ENCODE measurements at places on chromosomes 2 and 18.

DNA sequence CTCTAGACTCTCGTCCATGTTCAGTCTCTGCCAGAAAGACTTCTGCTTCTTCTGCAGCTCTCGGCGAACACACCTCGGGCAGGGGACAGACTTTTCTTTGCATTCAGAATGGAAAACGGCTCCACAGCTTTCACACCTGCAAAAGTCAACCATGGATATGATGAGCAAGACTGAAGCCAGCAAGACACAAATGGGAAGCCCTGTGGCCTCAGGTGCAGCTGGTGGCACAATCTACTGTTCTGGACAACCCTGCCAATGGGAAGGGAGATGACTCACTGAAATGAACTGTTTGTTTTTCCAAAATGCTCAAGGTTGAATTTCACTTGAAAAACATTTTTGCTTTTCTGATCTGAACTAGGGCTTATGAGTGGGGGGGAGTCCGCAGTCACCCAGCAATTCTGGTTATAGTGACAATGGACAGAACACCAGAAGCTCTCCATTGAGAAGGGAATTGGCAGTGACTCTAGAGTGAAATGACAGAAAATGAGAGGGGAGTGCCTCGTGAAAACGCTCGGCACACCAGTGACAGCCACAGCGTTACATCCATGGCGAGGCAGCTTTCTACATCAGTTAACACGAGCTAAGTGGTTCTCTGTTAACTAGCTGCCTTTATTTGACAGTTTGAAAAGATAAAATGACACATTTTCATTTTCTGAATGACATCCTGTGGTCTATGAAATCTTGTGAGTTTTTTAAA is 58.8 kb upstream of the FZD5 start:
- no peak for DNase-seq

- no peak for DNase-seq
These were observed 249.7 kb downstream of the ETAA1 start for GRCh38 chr2:67646714-67647333.

- DNase-seq: no peak
These were observed 5.1 kb upstream of the LANCL1 start for GRCh38 chr2:210481601-210482175.

- DNase-seq: no peak
These were observed 499.3 kb downstream of the PID1 start for GRCh38 chr2:228771774-228772173.

DNA sequence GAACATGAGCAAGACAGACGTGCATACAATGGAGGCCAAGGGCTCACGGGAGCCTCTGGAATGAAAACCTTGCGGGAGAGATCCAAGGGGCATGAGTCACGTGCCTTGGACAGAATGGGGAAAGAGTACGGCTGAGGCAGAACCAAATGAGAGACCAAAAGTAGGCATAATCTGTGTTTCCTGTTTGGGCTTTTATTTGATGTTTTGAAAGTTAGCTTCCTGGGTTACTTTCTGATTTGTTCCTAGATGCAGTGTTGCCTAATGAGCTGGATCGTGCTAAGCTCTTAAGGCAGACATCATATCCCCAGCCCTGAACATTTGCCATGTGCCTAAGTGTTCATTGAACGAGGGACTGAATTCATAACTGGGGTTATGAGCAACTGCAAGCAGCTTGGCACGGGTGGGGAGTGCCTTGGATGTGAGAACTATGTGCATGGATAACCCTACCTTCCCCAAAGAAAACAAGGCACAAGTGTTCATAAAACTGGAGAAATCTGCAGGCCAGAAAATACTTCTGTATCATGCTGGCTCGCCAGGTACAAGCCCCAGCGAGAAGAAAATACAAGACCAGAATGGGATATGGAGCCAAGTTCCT is 60.3 kb upstream of the RPL31 start:
- DNase-seq: no peak

- no peak for DNase-seq
These were observed 234.8 kb upstream of the SMAD2 start for GRCh38 chr18:48165111-48165866.

DNA sequence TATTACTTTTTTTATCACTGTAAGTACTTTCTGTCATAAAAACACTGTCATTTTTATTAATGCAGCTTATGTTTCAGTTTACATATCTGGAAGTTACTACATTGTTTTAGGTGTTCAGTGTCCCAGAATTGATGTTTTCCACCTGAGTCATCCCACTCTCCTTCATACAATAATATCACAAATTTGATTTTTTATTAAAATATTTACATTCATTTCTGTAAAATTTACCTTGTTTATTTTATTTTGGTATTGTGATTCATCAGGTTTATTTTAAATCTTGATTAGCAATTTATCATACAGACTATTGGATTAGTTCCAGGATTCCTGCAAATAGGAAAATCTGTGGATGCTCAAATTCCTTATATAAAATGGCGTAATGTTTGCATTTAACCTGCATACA is 1662.9 kb downstream of the SUCLG1 start:
- no peak for DNase-seq

DNA sequence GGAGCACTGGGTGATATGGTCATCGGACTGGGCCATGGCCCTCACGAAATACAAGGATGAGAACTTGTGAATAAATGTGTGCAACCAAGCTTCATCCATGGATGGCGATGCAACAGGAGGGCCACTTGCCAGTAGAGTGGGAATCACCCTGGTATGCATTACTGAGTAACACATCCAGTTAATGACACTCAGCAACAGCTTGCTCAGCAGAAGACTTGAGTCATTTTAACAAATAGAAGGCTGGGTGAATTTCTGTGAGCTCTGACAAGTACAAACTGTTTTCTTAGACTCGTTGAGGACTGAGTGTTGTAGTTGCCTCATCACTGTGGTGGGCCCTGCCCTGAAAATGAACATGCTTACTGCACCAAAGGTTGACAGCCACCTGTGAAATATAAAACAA is 221.6 kb downstream of the NCKAP5 start:
- no peak for DNase-seq

GRCh38 chr2:127590386-127591190 is 55.1 kb downstream of the MYO7B start:
- no peak for DNase-seq

DNA sequence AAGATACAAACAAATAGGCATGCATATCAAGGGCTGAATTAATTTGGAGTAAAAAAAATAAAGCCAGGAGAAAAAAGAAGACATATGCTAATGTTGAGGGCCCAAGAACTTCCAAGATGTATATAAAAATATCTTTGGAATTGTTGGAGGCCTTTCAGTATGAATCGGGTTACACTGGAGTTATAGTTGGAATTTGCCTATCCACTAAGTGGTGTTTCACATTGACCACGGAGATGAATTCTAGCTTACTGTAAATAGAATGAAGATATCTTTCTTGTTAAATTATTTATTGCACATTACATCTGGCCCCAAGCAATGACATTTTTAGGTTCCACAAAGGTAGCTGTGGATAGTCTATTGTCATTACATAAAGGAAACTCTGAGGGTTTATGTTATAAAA is 38.5 kb upstream of the TRIB2 start:
- no peak for DNase-seq

DNA sequence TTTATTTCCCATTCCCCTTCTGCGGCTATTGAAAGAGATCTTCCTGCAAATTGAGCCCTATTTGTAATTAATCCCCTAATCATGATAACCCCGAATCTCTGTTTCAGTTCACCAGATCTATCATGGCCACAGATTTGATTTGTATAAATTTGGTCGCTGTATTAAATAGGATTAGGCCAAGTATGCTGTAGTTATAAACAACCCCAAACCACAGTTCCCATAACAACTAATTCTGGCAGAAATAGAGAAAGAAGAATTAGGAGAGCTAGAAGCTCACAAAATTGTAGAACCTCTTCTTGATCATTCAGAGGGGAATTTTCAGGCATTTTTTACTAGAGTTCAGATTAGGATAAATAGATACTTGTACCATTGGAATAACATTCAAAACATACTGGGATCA is 433.7 kb upstream of the TNP1 start:
- no peak for DNase-seq

- DNase-seq: no peak
These were observed 1.9 kb upstream of the IL1R2 start for GRCh38 chr2:101989740-101990460.

DNA sequence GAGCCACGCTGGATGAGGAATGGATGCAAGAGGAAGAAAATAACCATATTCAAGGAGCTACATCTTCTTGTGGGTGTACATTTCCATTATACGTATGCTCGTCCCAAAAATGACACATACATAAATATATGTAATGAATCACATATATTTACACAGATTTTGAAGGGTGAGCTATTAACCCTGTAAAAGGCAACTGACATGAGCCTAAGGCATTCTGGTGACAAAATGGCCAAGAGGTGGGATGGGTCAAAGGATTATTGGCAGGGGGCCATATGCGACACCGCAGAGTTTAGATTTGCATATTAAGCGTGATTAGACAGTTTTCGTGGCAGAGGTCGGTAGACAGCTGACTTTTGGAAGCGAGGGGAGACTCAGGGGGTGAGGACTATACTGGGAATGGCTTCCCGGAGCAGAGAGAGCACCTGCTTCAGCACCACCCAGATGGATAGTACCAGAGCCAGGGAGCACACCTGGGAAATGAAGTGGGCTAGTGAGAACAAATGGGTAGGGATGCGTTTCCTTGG is 431 bp upstream of the CNRIP1 start:
- peak; percentile 9 for DNase-seq

DNA sequence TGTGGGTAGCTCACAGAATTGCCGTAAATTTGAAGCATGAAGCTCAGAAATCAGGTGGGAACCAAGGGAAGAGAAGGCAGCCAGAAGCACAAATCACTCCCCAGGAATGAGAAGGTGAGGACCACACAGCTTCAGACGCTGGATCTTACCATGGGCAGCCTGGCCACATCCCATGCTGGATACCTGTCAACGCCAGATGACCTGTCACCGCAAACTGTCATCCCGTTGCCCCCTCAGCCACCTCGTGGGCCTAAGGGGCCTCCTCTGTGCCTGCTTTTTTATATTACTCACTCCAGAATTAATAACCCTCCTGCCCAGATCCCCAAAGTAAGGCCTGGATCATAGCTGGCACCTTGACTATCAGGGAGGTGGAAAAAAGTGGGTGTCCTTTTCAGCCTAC is 129.9 kb upstream of the MSH6 start:
- DNase-seq: no peak

- DNase-seq: no peak
These were observed 495.7 kb upstream of the SMIM21 start for GRCh38 chr18:75923169-75923568.
